Mesendoderm (in vitro differentiated cells): ENCODE measurements at places on chromosomes 4 and X.

GRCh38 chr4:18390655-18391353, 369.2 kb upstream of the LCORL start:
- H3K36me3 ChIP-seq, result no peaks in the 10 kb centered on the region
- peak; percentile 75 for DNase-seq
- no peak overlapping the region for H3K27ac ChIP-seq
- H3K27me3 ChIP-seq, result no peaks in the 10 kb centered on the region
- H3K4me1 ChIP-seq, result no peaks in the 10 kb centered on the region
- H3K4me3 ChIP-seq, result no peak overlapping the region

GRCh38 chrX:118352566-118352965, 6.7 kb downstream of the WDR44 start:
- H3K4me3 ChIP-seq, result no peak overlapping the region
- no peaks in the 10 kb centered on the region for H3K4me1 ChIP-seq
- no peak overlapping the region for H3K27ac ChIP-seq
- DNase-seq, result peak; percentile 24

DNA sequence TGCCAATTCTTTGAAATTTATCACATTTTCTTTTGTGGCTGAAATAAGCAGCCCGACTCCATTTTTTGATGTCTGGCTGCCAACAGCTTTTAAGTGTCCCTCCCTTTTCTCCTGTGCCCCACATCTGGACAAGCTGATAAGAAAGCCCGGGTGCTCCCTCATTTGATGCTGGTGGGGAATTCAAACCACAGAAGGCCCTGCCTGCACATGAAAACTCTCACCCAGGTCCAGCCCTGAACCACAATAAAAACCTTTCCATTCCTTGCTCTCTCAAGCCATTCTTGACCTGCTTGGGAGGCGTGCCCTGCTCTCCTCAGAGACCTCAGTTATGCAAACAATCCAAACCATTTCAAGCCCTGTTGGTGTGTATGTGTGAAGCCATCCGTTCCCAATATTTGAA, 93.9 kb downstream of the FAM53A start:
- H3K27me3 ChIP-seq, result no peaks in the 10 kb centered on the region
- H3K27ac ChIP-seq, result no peak overlapping the region
- no peaks in the 10 kb centered on the region for H3K4me1 ChIP-seq
- no peak for DNase-seq

DNA sequence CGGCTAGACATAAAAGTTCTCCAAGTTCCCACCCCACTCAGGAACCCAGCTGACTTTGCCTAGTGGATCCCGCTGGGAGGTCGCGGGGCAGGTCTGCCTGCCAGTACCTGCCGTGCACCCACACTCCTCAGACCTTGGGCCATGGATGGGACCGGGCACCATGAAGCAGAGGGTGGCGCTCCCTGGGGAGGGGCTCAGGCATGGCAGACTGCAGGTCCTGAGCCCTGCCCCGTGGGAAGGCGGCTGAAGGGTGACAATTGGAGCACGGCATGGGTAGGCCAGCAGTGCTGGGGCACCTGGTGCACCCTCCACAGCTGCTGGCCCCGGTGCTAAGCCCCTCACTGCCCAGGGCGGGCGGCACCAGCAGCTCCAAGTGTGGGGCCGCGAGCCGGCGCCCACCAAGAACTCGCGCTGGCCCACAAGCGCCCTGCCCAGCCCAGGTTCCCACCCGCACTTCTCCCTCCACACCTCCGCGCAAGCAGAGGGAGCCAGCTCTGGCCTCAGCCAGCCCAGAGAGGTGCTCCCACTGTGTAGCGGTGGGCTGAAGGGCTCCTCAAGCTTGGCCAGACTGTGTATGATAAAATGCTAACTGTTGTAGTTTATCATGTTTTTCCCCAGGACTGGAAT, 63.1 kb downstream of the UGT2A2 start:
- no peak overlapping the region for H3K4me3 ChIP-seq
- H3K27me3 ChIP-seq, result no peaks in the 10 kb centered on the region
- no peaks in the 10 kb centered on the region for H3K36me3 ChIP-seq
- DNase-seq, result no peak
- H3K27ac ChIP-seq, result no peak overlapping the region
